ENCODE measurements at places on chromosomes 11 and 22. TPM values are rescaled to one million over a fixed set of nuclear protein-coding genes. Genes with fewer than 3 reads are reported as not detected.
A peak's percentile ranks its signal among the peaks of the same experiment; 100 is the strongest.

GRCh38 chr22:27100789-27101188, 443.4 kb downstream of the MIAT start:
- DNase-seq = no peak
- no peaks in the 10 kb centered on the region for H3K36me3 ChIP-seq
- no peaks in the 10 kb centered on the region for H3K4me1 ChIP-seq
- H3K27ac ChIP-seq = no peak overlapping the region
- H3K4me3 ChIP-seq = no peak overlapping the region

DNA sequence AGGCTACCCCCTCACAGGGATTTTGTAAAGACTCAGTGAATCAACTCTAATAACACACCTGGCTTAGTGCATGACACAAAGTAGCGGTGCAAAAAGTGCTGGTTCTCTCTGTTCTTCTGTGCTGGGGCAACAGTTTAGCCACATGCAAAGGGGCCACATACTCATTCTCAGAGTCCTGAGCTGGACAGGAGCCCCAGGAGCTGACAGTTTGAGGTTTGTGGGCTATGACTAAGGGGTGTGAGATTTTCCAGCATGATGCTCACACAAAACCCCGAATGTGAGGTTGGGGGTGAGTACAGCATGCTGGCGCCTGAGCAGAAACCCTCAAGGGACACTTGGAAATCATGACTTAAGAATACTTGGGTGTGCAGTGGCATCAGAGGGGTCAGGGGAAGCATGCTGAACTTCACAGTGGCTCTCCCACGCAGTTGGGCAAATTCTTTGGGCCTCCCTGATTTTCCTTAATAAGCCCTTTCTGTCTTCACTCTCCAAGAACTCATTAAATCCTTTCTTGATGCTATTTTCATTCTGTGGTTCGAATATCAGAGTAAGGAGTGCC, 31.0 kb downstream of the TMPRSS5 start:
- no peaks in the 10 kb centered on the region for H3K27me3 ChIP-seq
- no peaks in the 10 kb centered on the region for H3K36me3 ChIP-seq
- peak; percentile 45 for DNase-seq
- H3K4me3 ChIP-seq = no peak overlapping the region

KBTBD3 gene
- 6.6 TPM for total RNA-seq

DNA sequence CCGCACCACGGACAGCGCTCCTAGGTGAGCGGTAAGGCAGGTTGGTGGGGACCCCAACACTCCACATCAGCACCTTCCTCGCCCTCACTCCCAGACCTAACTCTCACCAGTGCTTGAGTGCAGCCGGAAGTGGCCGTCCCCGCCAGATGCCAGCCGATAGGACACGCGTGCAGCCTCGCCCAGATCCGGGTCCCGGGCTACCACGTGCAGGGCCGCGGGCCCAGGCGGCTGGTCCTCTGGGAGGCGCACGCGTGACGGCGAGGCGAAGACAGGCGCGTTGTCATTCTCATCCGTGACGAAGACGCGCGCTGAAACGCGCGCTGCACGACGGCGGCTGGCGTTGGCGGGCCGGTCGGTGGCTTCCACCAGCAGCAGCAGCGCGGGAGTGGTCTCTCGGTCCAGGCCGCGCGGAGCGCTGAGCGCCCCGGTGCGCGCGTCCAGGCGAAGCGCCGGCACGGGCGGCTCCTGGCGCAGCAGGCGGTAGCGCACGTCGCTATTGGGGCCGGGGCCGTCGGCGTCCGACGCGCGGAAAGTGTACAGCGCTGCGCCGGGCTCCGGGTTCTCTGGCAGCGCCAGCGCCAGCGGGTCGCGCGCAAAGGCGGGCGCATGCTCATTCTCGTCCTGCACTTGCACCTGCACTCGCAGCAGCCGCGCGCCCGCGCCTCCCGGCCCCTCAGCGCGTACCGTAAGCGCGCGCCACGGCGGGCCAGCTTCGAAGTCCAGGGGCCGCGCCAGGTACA, 10.8 kb upstream of the TPP1 start:
- H3K27me3 ChIP-seq = peaks cover 21% of the 10 kb centered on the region
- H3K27ac ChIP-seq = no peak overlapping the region
- H3K36me3 ChIP-seq = no peaks in the 10 kb centered on the region
- no peak overlapping the region for H3K4me3 ChIP-seq

DNA sequence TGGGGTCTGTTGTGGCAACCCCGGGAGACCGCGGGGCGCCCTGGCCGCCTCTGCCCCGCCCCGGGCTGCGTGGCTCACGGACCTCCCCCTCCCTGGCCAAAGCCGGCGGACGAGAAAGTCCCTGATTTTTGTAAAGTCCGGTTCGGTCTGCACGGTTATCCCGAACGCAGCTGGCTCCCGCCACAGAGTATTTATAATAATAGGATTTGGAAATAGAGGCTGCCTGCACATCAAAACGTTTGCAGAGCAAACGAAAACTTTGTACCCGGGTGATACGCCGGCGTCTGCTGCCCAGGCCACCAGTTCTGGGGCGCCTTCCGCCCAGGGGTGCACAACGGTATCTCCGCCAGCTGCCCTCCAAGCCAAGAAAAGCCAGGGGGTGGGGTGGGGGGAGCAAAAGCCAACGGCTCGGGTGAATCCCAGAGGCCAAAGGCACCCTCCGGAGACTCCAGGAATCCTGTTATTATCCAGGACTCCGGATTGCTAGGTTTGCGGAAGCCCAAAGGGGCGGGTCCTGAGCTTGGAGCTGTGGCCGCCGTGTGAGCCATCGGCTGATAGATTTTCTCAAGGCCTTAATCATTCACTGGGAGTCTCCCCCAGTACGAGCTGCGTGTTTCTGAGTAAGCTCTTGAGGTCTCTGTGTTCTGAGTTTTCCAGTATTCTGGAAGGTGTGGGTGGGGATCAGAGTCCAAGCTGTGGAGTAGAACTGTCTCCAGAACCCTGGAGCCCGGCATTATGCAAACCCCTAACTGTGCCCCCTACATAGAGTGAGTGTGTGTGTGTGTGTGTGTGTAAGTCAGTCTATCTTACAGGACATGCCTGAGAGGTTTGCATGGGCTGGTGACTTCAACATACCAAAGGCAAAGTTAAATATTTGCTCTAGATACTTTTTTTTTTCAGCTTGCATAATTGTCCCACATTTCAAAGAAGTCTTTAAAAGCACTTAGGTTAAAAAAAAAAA, 673 bp upstream of the SHANK2 start:
- peaks cover 8% of the 10 kb centered on the region for H3K4me1 ChIP-seq
- no peaks in the 10 kb centered on the region for H3K36me3 ChIP-seq
- H3K4me3 ChIP-seq = no peak overlapping the region
- no peak overlapping the region for H3K27ac ChIP-seq

CARD16 gene
- 0.31 TPM for total RNA-seq
